NAMALWA (cell line): ENCODE measurements at places on chromosomes 6 and 20.

- DNase-seq, result no peak
These were observed 33.5 kb upstream of the CD93 start for GRCh38 chr20:23119456-23120216.

- DNase-seq, result no peak
These were observed 633.1 kb downstream of the GRIK2 start for GRCh38 chr6:102026649-102027048.

- DNase-seq, result no peak
These were observed 44.0 kb downstream of the UST start for GRCh38 chr6:148790817-148791216.

GRCh38 chr20:11375966-11376365 is 541.7 kb upstream of the BTBD3 start:
- DNase-seq, result no peak

GRCh38 chr6:132188556-132189264 is 212.6 kb downstream of the MOXD1 start:
- DNase-seq, result no peak

DNA sequence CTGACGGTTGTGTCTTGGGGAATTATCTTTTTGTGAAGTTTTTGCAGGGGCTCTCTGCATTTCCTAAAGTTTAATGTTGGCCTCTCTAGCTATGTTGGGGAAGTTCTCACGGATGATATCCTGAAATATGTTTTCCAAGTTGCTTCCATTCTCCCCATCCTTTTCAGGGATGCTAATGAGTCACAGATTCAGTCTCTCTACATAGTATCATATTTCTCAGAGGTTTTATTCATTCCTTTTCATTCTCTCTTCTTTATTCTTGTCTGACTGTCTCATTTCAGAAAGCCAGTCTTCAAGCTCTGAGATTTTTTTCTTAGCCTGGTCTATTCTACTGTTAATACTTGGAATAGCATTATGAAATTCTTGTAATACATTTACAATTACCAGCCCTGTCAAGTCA is 61.3 kb downstream of the UNC5CL start:
- DNase-seq, result no peak

DNA sequence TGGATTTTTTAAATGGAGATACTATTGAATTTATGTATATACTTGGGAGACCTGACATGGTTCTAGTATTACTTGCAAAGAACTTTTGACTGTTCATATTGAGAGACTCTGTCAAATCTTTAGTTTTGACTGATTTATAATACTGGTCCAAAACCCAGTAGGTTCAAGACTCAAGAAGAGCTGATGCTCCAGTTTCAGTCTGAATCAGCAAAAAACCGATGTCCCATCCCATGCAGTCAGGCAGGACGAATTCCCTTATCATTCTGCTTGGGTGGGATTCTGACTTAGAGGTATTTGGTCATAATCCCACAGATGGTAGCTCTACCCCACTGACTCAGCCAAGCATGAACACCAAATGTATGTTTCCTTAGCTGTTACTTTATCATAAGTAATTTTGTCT is 29.5 kb downstream of the ZNF334 start:
- no peak for DNase-seq

DNA sequence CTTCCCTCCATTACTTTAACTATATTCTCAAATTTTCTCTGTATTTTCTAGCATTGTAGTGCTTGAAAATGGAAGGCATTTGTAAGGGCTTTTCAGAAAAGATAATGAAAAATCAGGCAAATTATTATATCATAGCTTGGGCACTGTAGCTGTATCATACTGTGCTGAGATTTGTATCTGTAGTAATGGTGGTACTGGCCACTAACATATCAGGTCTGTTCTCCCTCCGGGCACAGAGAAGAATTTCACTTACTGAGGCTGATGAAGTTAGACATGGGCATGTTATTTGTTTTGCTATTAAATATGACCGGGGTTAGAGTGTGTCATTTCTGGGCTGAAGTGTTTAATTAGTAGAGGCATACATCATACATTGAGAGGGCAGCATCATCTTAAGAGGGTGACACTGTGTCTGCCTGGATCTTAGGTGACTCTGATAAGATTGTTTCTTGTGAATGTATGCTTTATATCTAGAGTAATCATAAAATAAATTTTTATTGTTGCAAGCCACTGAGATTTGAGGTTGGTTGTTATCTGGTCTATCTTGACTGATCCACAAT is 1395.9 kb downstream of the EPHA7 start:
- no peak for DNase-seq

DNA sequence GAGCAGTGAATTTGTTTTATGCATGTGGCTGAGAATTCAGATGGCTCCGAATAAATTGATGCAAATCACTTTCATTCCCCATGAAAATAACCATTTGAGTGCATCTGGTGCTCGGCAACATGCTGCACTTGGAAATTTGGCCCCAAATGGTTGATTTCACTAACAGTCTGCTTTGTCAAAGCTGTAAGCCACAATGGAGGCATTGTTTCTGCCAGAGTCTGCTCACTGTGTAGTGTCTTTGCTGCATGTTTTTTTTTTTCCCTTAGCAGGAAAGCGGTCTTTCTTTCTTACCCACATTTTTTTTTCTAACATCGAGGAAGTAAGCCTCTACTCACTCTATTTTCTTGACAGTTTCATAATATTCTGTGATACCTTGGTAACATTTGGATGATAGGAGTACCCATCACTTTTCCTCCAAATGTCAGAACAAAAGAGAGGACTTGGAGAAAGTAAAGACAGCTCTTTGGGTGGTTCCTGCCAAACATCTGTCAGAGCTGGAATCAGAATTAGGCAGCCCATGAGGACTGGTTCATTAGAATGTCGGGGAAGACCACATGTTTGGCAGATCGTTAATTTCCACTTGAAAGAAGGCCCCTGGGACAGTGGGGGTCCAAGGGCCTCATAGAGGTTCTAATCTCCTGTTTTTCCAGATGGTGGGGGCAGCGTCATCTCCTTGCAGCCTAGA is 149.5 kb downstream of the DOK5 start:
- DNase-seq, result no peak

DNA sequence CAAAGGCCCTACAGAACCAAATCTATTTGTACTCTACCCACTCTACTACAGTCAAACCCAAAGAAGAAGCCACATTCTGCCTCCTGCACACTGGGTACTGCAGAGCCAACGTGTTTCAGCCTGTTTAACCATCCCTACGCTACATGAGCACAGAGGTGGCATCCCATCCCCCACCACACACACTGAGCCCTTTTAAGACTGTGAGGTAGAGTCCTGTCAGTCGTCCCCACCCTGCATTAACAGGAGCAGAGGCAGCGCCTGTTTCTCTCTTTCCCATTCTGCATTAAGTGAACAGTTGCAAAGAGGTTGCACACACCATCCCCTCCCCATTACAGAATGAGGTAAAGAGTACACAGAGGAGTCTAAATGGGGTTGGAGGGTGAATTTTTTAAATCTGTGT is 5.2 kb upstream of the RSPH4A start:
- DNase-seq, result no peak

DNA sequence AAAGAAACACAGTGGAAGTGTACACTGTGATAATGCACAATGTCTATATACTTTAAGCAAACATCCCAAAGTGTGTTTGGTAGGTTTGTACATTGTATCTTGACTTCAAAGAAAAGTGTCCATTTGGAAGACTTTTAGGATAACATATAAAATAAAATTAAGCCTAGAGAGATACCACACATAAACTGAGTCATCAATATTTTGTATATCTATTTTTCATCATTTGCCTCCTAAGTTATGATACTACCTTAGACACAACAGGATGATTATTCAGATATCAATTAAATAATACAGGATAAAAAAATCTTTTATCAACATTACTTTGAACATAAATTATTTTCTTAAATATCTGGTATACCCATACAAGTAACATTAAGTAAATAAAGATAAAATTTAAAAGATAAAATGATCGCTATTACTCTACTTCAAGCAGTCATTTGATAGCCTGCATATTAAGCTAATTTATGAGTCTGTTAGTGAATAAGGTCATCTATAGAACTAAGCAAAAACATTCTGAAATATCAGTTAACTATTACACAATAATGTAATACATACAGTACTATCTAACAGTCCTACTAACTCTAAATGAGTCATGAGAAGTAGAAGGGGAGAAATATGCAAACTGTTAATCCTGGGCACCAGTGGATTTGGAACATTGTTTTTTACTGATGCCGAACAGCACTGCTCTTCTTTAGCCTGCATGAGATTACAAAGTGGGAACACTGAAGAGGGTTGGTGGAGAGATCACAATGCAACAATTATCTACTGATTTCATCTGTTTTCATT is 158.4 kb upstream of the SIM1 start:
- no peak for DNase-seq

GRCh38 chr20:17502105-17502504 is 29.1 kb downstream of the BFSP1 start:
- no peak for DNase-seq

GRCh38 chr6:134347885-134348805 is 30.2 kb upstream of the SGK1 start:
- DNase-seq, result no peak
